ENCODE measurements at places on chromosomes 13 and 19.

GRCh38 chr19:10288662-10289166 is 1.0 kb upstream of the ICAM5 start:
- no peak for DNase-seq

- peak; percentile 2 for DNase-seq
These were observed 62.9 kb upstream of the KLHL1 start for GRCh38 chr13:70171151-70171550.

DNA sequence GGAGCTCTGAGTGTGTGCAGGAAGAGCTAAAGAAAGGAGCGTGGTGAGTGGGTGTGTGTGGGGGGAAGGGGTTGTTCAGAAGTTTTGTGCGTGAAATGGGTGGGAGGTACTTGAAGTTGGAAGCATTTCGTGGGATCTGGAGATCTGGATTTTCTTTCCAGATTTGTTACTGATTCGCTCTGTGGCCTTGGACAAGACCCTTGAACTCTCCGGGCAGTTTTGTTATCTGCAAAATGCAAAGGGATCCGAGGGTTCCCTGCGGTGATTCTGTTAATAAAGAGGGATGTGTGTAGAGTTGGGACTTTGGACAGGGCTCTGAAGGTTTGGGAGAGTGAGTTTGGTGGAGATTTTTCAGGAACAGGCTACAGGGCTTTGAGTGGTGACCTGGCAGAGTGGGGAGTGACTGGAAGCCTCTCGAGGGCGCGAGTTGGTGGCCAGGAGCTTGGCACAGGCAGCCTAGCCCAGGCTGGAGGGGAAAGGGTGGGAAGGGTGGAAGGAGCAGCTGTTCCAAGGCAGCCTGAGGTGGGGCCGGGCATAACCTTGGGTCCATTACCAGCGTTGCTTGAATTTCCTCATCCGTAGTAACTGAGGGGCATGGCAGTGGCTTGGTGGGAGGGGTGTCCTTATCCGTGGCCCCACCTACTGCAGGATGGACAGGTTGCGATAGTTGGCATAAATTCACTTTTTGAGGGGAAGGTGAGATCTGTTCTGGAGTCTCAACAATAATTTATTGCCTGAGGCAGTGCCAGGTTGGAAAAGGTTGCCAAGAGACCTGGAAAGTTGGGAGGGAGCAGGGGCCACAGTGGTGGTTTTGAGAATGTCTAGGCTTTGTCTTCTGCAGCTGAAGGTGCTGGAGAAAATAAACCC is 2.1 kb downstream of the ACTN4 start:
- DNase-seq = peak; percentile 84

DNA sequence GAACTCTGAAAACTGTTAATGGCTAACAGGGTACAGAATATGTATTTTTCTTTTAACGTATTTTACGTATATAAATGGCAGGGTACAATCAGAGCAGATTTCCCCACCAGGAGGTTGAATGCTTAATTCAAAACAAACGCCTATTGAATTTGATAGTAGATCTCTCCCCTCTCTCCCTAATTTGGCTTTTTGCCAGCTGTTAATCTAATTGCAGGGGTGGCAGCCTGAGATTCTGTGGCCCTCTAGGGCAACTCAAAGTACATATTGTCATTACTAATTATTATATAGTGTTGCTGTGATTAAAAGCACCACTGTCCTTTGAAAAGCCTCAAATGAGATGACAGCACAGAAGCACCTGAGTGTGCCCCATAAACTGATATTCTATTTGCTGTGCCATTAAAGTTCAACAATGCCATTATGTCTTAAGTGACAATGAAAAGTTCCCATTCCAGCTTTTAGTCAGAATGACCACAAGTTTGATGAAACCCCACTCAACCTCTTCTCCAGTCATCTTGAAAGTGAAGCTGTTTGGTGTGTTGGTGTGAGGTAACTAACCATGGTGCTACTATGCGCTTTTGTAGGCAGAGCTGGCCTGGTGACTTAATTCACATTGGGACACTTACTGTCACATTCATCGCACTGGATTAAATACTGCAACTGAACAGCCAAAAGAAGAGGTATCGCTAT is 351.4 kb downstream of the KCNRG start:
- no peak for DNase-seq

DNA sequence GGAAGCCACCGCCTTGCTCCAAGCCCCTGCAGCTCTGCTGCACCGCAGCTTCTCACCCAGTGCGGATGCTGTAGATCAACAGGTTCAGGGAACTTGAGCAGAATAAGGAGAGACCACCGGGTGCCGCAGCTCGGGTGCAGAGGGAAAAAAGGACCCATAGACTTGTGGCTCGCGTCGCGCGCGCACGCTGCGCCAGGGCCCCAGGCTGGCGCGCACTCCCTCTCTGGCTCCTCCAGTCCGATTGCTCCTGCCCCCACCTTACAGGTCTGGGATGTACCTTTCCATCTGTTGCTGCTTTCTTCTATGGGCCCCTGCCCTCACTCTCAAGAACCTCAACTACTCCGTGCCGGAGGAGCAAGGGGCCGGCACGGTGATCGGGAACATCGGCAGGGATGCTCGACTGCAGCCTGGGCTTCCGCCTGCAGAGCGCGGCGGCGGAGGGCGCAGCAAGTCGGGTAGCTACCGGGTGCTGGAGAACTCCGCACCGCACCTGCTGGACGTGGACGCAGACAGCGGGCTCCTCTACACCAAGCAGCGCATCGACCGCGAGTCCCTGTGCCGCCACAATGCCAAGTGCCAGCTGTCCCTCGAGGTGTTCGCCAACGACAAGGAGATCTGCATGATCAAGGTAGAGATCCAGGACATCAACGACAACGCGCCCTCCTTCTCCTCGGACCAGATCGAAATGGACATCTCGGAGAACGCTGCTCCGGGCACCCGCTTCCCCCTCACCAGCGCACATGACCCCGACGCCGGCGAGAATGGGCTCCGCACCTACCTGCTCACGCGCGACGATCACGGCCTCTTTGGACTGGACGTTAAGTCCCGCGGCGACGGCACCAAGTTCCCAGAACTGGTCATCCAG is 964 bp downstream of the PCDH17 start:
- no peak for DNase-seq

DNA sequence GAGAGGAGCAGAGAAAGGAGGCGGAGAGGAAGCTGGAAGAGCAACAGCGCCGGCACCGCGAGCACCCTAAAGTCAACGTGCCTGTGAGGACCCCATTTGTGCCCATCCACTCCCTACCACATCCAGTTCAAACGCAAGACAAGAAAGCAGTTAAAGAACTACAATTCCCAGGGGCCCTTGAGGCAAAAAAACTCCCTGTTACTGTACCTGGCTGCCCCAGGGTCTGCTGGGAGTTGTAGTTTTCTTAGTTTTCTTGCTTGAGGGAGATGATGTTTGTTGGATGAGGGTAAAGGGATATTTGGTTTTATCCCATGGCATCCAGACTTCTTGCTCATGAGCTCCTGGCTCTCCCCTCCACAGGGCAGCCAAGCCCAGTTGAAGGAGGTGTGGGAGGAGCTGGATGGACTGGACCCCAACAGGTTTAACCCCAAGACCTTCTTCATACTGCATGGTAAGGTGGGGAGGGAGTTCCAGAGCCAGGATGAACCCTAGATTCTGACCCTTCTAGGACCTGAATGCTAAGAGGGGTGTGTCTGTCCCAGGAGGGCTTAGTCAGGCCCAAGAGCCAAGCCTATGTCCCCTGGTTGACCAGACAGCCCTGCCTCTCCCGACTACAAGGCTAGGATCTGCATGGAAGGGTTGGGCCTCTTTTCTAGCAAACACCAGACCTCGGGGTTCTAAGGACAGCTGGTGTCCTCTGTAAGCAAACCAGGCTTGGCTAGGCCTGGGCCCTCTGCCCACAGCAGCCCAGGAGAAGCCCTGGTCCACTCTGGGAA is 13.2 kb downstream of the NUCB1 start:
- DNase-seq = no peak

GRCh38 chr19:19385896-19386869 is 19.3 kb upstream of the GATAD2A start:
- DNase-seq = no peak
